CD4-positive, CD25-positive, alpha-beta regulatory T cell (primary cell): ENCODE measurements at places on chromosomes 13 and 19. TPM values are rescaled to one million over a fixed set of nuclear protein-coding genes. Genes with fewer than 3 reads are reported as not detected.

TUBA3C gene
- total RNA-seq: not detected

MEF2B gene
- total RNA-seq: 3.5 TPM

SIGLEC10 gene
- 0.25 TPM for total RNA-seq

- H3K4me3 ChIP-seq: no peak overlapping the region
- no peak for DNase-seq
- H3K27me3 ChIP-seq: no peaks in the 10 kb centered on the region
- H3K36me3 ChIP-seq: no peaks in the 10 kb centered on the region
These were observed 126.6 kb upstream of the UFM1 start for GRCh38 chr13:38223089-38223488.

- no peaks in the 10 kb centered on the region for H3K27me3 ChIP-seq
- H3K4me1 ChIP-seq: no peaks in the 10 kb centered on the region
- no peaks in the 10 kb centered on the region for H3K36me3 ChIP-seq
- no peak overlapping the region for H3K27ac ChIP-seq
- H3K4me3 ChIP-seq: no peak overlapping the region
These were observed 238.3 kb upstream of the MAB21L1 start for GRCh38 chr13:35714588-35715377.

DNA sequence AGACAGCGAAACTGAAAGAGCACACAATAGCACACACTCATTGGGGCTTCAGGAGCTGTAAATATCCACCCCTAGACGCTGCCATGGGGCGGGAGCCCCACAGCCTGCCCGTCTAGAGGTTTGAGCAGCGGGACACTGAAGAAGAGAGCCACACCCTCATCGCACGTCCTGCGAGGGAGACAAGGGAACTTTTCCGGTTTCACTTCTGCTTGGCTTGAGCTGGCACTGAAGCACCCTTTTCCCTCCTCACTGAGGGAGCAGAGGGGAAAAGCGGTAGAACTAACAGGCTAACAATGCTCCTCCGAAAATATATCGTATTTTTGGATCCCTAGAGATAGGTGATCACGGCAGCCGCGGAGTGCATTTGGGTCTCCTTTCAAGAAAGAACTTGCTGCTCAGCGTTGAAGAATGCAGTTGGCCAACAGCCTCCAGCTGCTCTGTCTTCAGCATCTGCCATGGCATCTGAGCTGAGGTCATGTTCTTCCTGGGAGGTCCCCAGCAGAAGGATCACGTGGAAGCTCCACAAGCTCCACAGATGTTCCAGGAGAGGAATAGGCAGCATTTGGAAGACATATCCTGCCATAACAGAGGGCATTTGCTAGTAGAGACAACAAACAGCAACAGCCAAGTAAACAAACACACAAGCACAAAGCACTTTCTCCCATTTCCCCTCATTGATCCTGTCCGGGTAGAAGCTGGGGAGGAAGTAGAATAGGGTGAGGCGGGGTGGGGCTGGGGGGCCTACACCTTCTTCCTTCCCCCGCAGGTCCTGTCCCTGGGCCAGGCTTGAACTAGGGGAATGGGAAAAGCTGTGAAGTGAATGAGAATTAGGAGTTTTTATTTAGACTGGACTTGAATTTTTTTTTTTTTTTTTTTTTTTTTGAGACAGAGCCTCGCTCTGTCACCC lies 44.8 kb upstream of the ALOX5AP start:
- H3K4me1 ChIP-seq: no peaks in the 10 kb centered on the region
- no peak overlapping the region for H3K27ac ChIP-seq
- peak overlapping the region; percentile 71 for H3K4me3 ChIP-seq

GRCh38 chr19:30924670-30925069 lies 424.6 kb downstream of the TSHZ3 start:
- no peak overlapping the region for H3K4me3 ChIP-seq
- no peaks in the 10 kb centered on the region for H3K27me3 ChIP-seq
- H3K27ac ChIP-seq: no peak overlapping the region
- no peak for DNase-seq

- no peaks in the 10 kb centered on the region for H3K4me1 ChIP-seq
- no peak overlapping the region for H3K27ac ChIP-seq
- no peaks in the 10 kb centered on the region for H3K27me3 ChIP-seq
These were observed 1233.7 kb downstream of the PCDH17 start for GRCh38 chr13:58865286-58865685.

DNA sequence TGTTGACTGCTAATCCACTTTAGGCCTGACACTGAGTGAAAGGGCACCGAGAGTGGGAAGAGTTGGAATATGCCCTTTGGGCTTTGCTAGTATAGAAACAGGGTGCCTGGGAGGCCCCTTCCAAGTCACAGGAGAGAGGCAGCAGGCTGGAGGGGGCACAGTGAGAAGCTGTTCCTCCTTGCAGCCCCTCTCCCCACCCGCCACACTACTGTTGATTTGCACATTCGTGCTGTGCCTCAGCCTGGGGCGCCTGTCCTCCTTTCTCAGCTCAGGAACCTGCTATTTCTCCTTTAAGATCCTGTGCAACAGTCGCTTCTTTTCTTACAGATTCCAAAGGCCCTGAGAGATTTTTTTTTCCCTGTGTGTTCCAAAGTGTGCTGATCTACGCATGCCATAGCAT lies 2.8 kb upstream of the B3GLCT start:
- H3K36me3 ChIP-seq: no peaks in the 10 kb centered on the region
- no peak overlapping the region for H3K4me3 ChIP-seq
- H3K27me3 ChIP-seq: no peaks in the 10 kb centered on the region
